ENCODE measurements at places on chromosomes 4 and X. TPM values are rescaled to one million over a fixed set of nuclear protein-coding genes. Genes with fewer than 3 reads are reported as not detected.

RBM47 gene
- 12.0 TPM for total RNA-seq

SSX4B gene
- total RNA-seq = not detected

PHKA2 gene
- total RNA-seq = 27.2 TPM

NDUFA1 gene
- total RNA-seq = 55.7 TPM

GRCh38 chr4:23332313-23332712, 557.5 kb downstream of the PPARGC1A start:
- no peak for DNase-seq

DNA sequence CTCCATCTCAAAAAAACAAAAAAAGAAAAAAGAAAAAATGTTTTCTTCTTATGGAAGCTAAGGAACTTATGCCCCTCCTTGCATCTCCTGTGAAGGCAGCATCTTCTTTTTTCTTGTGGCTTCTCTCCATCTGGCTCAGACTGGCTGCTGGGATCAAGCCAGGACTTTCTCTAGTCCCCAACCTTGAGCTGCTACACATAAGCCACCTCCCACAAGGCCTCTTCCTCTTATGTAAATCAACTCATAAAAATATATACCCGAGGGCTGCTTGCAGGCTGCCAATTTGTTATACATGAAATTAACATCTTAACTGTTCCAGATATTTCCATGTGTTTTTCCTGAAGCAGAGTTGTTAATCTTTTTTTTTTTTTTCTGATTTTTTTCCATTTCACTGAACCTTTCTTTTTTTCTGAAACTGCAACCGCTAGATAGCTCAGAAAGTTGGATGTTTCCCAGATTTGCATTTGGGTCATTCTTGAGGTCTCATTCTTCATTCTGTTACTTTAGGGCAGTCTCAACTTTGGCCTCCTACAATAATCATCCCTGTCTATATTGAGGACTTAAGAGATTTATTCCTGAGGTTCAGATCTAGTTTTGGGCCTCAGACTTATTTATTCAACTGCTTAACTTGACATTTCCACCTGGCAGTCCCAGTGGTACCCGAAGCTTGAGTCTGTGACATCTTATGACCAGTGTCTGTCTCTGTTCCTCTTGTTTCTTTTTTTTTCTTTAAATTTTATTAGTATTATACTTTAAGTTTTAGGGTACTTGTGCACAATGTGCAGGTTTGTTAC, 10.3 kb downstream of the SNX25 start:
- no peak for DNase-seq

- DNase-seq = no peak
Observed at GRCh38 chr4:126560794-126561193, 1072.0 kb upstream of the INTU start.

- DNase-seq = no peak
Observed at GRCh38 chr4:2253160-2254084, 8.5 kb downstream of the MXD4 start.

- DNase-seq = no peak
Observed at GRCh38 chr4:81605271-81605670, 133.6 kb upstream of the RASGEF1B start.

- DNase-seq = no peak
Observed at GRCh38 chr4:70463335-70463734, 8.7 kb upstream of the MUC7 start.

Data from activated T-cell treated with anti-CD3 and anti-CD28 coated beads, Interleukin-2, amount 50 U/mL, for 72 hours (primary cell).